ENCODE measurements at places on chromosomes 4 and X.

DNA sequence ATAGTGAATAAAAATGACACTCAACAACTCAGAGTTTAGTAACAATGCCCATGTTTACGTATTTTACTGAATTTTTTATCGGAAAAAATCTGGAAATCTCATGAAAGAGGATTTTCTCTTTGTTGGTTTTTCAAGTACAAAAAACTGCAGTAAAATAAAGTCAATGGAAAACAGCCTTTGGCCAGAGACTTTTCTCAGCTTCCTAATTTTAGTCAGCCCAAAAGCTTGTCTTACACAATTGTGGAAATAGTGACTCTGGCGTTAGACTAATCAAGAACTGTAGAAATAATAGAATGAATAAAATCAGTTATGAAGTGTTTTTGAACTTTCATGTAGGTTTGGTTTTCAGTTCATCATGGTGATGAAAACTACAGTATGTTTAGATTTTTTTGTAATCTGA, 234.7 kb downstream of the DKK2 start:
- no peak for DNase-seq

DNA sequence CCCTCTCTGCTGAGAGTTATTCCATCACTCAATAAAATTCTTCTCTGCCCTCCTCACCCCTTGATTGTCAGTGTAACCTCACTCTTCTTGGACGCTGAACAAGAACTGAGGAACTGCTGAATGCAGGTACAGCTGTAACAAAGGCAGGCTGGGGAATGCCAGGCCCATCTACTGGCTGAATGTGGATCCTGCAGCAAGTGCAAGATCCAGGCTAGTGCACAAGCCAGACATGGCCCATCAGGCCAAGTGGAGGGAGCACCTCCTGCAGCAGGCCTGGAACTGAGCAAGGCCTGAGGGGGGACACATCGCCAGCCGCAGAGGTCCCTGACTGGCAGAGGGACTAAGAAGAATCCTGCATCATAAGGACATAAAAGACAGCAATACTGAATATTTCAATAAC, 411.8 kb upstream of the PCDH10 start:
- no peak for DNase-seq

DNA sequence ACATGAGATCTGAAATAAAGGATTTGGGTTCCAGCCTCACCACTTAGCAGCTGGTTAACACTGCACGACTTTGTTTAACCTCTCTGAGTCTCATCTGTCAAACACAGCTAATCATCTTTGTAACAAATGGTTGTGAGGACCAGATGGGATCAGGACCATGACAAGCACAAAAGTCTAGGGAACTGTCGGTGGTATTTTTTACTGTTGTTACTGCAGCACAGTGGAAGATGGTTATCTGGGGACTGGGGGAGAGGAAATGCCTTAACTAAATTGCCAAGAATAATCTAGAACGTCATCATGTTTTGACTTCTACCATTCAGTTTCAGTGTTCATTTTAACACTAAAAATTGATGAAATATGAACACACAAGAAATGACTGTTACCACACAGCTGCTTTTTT, 99.5 kb downstream of the ADGRA3 start:
- DNase-seq = no peak

DNA sequence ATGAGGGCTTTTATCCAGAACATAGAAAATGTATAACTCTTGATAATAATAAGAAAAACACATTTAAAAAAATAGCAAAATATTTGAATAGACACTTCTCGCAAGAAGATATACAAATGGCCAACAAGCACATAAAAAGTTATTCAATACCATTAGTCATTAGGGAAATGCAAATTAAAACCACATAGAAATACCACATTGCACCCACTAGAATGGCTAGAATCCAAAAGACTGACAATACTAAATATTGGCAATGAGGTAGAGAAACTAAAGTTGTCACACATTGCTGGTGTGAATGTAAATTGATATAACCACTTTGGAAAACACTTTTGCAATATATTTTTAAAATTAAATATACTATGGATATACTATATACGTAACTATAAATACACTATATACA, 754.3 kb upstream of the MAGEB2 start:
- DNase-seq = no peak

GRCh38 chr4:61571761-61572559, 371.8 kb downstream of the ADGRL3 start:
- no peak for DNase-seq

DNA sequence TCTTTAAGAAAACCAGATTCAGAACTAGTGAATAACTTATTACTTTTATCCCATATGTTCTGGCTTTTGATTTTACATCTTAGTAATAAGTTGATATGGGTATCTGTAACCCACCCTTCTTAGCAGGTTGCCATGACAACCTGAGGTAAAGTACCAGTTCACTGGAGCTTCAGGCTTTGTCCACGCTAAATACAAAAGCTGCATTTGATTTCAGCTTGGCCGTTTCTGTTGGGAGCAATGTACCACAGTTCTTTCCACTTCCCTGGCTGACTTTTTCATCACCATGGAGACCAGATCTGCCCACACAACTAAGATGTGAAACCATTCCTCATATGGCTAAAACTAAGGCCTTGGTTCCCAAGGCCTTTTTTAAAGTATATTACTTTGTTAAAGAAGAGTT, 26.1 kb downstream of the KLHL34 start:
- DNase-seq = no peak

GRCh38 chrX:119625843-119626242, 19.6 kb upstream of the NKRF start:
- no peak for DNase-seq

GRCh38 chr4:27620886-27621285, 760.2 kb downstream of the STIM2 start:
- no peak for DNase-seq

DNA sequence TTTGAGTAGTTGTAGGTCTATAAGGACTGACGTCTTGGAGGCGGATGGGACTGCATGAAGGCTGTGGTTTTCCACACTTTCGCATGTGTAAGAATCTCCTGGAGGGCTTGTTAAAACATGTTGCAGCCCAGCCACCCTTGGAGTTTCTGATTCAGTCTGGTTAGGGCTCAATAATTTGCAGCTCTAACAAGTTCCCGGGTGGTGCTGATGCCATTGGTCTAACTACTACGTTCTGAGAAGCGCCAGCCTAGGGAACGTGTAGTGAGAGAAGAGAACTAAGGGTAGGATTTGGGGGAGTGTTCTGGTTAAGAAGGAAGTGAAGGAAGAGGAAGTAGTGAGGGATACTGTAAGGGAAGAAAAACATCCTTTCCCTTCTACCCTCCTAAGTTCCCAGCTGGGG, 138.9 kb downstream of the LARP7 start:
- no peak for DNase-seq

Measured in GM12864 (cell line).